Upper lobe of left lung (tissue), 6 donors: ENCODE measurements at places on chromosomes 16 and 17.

DNA sequence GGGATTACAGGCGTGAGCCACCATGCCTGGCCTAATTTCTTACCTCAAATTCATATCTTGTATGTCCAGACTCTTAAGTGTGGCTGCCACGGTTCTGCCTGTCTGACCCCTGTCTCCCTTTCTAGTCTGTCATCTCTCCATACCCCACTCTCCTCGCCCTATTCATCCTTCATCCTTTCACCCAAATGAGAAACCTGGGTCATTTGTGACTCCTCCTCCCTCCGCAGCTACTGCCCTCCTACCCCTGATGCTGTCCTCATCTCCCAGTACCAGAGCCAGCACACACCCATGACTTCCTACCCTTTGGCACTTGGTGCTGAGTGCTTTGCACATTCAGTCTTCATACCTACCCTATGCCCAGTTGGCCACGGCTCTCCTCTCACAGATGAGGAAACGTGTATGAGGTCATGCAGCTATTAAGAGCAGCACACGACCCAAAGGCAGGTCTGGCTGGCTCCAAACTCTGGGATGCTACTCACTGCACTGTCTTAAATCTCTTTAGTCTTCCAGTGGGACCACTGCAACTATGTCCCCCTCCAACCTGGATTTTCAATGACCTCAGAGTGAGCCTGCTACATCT lies 1.6 kb downstream of the SPATA32 start:
- no peaks in the 10 kb centered on the region for H3K27me3 ChIP-seq
- no peak overlapping the region for H3K4me3 ChIP-seq
- H3K4me1 ChIP-seq, result peaks cover 14% of the 10 kb centered on the region
- no peak overlapping the region for H3K27ac ChIP-seq

DNA sequence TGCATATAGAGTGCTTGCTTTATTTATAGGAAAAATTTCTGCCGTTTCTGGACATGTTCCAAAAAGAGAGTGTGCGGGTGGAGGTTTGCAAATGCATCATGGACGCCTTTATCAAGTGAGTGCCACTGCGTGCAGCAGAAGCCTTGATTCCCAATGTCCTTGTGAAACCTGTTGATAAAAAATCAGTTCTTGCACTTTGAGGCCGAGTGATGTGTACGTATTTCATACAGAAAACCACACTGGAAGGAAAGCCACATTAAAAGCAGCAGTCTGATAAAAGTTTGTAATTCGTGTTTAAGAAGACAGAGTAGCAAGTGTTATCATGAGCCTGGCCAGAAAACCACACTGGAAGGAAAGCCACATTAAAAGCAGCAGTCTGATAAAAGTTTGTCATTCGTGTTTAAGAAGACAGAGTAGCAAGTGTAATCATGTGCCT lies 78.0 kb downstream of the KNOP1 start:
- H3K27ac ChIP-seq, result no peak overlapping the region
- no peaks in the 10 kb centered on the region for H3K4me1 ChIP-seq
- H3K27me3 ChIP-seq, result no peaks in the 10 kb centered on the region
- H3K36me3 ChIP-seq, result peaks cover 75% of the 10 kb centered on the region
- DNase-seq, result no peak

DNA sequence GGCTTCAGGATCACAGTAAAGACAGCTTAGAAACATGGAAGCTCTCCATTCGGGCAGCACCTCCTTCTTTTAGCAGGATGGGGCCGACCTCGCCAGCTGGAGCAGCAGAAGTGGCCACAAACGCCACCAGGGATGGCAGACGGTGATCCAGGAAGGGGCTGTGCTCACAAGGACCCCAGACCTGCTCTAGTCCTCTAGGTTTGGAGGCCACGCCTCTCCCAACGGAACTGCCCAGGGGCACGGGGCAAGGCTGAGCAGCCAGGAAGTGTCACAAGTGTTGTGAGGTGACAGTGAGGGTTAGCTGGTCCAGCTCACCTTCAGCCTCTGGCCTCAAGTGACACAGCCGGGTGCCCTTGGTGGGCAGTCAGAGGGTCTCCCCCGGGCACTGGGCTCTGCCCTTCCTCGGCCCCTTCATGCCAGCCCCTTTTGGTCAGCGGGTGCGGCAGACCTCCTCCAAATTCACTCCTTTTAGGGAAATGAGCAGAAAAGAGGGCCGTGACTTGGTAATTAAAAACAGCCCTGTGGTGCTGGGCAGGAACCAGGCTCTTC lies 20.4 kb downstream of the CEP295NL start:
- peak overlapping the region; percentile 88 for H3K27ac ChIP-seq
- no peak for DNase-seq
- no peaks in the 10 kb centered on the region for H3K27me3 ChIP-seq
- H3K36me3 ChIP-seq, result no peaks in the 10 kb centered on the region
- peaks cover 50% of the 10 kb centered on the region for H3K4me1 ChIP-seq
- H3K4me3 ChIP-seq, result no peak overlapping the region

DNA sequence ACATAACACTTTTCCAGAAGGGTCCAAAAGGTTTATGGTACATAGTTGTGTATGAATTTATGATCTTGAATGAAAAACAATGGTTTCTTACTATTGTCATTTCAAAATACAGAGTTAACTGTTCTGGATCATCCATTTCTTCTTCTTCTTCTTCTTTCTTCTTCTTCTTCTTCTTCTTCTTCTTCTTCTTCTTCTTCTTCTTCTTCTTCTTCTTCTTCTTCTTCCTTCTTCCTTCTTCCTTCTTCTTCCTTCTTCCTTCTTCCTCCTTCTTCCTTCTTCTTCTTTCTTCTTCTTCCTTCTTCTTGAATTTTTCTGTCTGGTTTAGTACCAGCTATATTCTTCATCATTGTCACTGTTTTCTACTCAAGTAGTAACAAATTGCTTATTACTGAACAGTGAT lies 47.8 kb downstream of the TNRC6C start:
- no peak for DNase-seq
- H3K4me1 ChIP-seq, result no peaks in the 10 kb centered on the region
- no peak overlapping the region for H3K27ac ChIP-seq
- H3K4me3 ChIP-seq, result no peak overlapping the region

GRCh38 chr16:21566891-21567414 lies 32.4 kb upstream of the METTL9 start:
- H3K27me3 ChIP-seq, result no peaks in the 10 kb centered on the region
- H3K36me3 ChIP-seq, result no peaks in the 10 kb centered on the region
- peaks cover 4% of the 10 kb centered on the region for H3K4me1 ChIP-seq
- no peak overlapping the region for H3K27ac ChIP-seq

DNA sequence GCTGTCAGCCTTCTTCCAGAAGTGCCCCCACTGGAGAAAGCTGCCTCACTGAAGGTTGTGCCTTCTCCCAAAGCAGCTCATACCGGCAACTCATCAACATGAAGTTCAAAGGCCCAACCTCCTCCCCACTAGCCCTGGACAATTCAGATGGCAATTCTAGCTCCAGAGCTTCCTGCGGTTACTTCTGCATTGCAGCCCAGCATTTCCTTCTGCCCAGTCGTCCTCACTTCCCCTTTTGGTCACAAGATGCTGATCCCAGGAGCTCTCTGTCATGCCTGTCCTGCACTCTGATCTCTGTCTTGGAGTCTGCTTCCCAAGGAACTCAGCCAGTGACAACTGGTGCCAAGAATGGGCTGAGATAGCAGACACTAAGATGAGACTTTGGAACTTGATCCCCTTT lies 178.2 kb upstream of the SOX9 start:
- no peak overlapping the region for H3K4me3 ChIP-seq
- no peak overlapping the region for H3K27ac ChIP-seq
- DNase-seq, result no peak
- H3K27me3 ChIP-seq, result no peaks in the 10 kb centered on the region
- H3K4me1 ChIP-seq, result no peaks in the 10 kb centered on the region

DNA sequence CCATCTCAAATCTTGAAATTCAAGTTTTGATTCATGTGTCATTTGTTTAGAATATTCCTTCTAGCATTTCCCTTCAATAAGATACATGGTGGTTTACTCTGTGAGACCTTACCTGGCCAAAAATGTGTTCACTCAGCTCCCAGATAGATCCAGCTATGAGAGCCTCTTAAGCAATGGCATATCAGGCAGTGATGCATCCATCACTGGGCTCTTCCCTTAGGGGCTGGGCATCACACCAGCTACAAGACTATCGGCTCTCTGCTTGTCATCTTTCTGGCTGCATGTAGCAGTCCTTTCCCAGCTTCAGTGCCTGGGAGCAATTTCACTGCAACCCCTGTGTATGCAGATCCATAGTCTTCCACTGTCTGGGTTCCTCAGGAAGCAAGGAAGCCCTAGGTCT lies 40.6 kb downstream of the GOSR1 start:
- no peaks in the 10 kb centered on the region for H3K4me1 ChIP-seq
- peak overlapping the region; percentile 24 for H3K27ac ChIP-seq
- no peaks in the 10 kb centered on the region for H3K27me3 ChIP-seq
- H3K36me3 ChIP-seq, result peaks cover 22% of the 10 kb centered on the region
- no peak for DNase-seq
- no peak overlapping the region for H3K4me3 ChIP-seq
